ENCODE measurements at places on chromosomes 3 and 15.

DNA sequence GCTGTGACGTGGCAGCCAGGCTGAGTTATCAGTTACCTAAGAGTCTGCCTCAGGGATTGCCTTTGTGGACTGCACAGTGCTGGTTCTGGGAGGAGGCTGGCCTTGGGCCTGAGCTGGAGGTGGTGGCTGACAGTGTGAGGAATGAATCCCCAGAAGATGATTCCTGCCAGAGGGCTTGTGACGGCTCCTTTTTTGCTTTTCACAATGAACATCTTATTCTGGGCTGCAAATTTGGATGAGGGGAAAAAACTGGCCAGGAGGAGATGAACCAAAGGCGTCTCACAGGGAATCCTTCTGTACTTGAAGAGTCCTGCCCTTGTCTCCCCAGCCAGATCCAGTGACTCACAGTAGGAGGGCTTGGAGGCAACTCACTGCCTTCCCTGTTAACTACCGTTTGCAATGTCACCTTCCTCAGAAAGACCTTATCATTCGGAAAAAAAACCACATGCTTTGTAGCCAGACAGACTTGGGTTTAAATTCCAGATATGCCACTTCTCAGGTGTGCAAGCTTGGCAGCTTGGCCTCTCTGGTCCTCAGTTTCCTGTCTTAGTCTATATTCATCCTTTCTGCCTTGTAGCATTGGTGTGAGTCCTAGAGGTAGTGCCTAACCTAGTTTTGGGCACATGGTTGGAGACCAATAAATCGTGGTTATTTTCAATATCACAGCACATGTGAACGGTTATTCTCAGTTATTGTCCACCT, 19.1 kb downstream of the ST6GAL1 start:
- DNase-seq: no peak

DNA sequence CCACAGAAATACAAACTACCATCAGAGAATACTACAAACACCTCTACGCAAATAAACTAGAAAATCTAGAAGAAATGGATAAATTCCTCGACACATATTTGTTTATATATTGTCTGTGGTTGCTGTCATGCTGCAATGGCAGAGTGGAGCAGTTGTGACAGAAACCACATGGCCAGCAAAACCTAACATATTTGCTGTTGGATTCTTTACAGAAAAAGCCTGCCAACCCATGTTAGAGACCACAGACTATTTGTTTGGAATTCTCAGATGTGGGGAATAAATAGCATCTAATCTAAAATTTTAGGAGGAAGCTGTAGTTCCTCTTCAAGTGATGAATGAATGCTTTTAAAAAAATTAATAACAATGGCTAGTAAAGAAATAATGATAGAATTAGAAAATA, 341.6 kb upstream of the AZI2 start:
- DNase-seq: no peak

- no peak for DNase-seq
Measured at GRCh38 chr3:153658136-153658535, 463.1 kb upstream of the ARHGEF26 start.

GRCh38 chr3:10599444-10599843, 94.1 kb upstream of the ATP2B2 start:
- no peak for DNase-seq

- no peak for DNase-seq
Measured at GRCh38 chr3:128107834-128108233, 15.8 kb downstream of the RUVBL1 start.

DNA sequence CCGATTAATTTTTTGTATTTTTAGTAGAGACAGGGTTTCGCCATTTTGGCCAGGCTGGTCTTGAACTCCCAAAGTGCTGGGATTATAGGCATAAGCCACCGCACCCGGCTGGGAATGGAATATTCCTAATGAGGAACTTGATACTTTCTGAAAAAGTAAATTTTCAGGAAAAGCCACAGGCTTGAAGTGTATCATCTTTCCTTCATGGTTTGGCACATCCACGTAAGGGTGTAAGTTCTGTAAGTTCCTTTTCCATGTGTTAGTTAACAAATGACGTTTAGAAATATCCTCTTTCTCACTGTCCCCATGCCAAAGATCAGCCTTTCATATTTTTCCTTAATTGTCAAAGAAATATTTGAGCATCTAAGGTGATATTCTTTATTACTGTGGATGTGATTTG, 24.9 kb downstream of the TMEM45A start:
- no peak for DNase-seq

DNA sequence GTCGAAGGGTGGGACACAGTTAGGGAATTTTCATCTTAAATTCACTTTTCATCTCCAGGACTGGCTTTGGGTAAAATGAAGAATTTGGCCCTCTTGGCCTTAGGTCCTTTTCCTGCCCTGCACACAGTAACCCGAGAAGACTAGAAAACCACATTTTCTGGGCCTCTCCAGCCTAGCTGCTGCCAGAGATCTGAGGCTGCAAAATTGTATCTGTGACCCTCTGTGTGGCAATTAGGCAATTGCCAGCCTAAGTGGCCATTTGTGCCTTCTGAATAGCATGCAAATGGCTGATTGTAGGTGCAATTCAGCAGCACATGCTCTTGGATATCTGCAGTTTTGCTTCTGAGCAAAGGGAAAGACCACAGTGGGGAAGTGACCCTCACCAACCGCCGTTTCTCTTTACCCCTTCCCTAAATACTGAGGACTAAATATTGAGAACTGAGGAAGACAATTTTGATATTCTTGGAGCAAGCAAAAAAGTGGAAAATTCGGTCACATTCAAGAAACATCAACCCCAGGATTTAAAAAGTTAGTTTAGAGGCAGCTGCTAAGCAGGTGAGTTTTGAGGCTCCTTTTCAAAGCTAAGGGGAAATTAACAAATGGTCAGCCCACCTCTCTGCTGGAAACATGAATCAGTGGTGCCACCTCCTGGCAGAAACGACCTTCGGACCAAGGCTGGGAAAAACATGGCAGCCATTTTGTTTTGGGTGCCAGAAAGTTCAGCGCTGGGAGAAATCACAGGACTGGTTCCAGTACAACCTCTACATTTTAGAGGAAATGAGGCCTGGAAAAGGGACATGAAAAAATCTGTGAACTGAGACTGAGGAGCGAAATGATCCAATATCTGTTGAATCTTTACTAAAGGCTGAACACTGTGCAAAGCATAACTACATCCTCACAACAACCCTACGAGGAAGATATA, 56.6 kb upstream of the PRTG start:
- DNase-seq: no peak

DNA sequence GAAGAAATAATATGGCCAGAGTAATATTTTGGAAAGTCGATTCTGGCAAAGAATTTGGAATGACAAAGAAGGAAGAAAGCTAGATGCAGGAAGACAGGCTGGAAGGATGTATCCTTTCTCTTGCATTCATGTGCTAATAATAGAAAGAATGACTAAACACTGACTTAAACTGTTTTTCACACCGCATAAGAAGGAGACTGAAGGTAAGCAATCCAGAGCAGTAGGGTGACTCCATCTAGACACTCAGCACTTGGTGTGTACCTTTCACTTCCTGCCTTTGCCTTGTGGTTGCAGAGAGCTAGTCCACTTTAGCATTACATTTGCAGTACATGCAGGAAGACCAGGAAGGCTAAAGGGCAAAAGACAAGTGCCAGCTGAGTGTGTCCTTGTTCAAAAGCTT, 234.6 kb downstream of the RBMS3 start:
- no peak for DNase-seq

DNA sequence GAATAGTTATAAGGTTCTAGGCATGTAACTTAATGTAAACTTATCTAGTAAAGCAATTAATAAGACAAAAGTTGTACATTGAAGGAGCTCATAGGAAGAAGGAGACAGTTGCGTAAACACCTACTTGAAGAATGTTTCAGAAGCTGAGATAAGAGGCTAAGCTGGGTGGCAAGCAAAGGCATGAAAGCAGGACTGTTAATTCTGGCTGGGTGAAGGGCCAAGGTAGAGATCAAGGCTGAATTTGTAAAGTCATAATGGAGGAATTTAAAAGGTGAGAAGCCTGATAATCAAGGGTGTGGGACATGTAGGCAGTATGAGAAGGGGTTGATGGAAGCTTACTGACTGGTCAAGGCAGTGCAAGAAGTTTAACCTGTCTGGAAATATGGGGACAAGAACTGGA, 80.4 kb upstream of the TGFBR2 start:
- no peak for DNase-seq

DNA sequence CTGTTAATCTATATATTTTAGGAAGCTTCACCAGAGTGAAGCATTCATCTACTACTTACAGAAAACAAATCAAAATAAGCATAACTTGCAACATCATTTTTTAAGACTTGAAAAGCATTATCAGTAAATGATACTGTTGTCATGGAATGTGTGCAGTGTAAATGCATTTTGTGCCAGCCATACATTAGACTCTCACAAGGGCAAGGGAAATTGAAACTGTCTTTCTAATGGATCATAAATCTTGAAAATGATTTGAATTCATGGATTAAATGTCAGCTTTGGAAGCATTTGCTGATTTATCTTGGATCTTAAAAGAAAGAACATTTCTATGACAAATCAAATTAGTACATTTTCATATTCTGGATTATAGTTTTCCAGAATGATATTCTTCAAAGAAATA, 338.3 kb upstream of the SGO1 start:
- no peak for DNase-seq

DNA sequence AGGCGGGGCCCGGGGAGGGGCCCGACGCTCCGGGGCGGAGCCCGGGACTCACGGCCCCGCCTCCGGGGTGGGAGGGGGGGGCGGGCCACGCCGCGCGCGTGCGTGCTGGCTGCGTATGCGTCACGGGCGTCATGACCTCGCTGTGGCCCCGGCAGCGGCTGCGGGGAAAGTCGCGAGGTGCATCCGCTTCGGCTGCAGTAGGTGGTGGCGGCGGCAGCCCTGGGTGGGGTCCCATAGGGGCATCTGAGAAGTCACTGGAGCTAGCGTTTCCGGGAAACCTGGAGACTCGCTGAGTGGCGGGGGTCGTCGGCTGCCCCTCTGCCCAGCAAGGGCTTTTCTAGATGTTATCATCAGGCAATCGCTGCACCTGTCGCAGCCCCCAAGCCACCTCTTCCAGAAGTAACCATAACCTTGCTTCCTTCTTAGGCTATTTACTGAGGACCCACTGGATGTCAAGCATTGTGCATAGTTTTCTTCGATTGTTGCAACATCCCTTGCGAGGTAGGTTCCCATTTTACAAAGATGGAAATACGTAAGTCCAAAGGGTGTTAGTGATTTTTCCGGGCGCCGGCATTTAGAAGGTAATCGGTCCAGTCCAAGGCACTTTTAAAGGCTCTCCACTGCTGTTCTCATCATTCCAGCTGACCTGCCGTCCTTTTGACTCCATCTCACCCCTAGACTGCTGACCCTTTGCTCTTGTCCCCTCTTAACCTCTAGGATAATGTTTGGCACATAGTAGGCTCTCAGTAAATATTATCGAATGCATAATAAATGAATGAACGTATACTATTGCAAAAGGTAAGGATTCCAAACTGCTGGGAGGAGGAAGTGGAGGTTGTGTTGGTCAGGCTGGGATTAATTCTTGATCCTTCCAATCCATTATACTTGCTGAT, at the start of gene GDPGP1:
TSS of gene GDPGP1 (plus strand) at position 114 of the 893 bp plus-strand sequence. CDS start 6,700 bp downstream, outside the sequence.
- no peak for DNase-seq

DNA sequence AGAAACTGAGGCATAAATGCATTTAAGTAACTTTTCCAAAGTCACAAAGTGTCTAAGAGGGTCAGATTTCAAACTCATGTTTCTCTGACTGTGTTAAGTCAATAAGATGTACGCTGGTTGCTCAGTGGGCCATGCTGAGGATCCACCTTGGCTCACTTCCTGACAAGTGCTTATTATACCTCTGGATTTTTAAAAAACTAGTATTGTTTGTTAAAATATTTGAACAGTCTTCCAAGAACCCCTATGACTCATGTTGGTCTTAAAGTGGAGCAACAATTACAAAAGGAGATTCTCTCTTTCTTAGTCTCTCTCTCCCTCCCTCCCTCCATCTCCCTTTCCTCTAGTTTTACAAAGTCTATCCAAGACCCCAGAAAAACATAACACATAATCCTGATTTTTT, 1050.2 kb downstream of the AGBL1 start:
- DNase-seq: no peak

- DNase-seq: no peak
Measured at GRCh38 chr3:42631620-42632019, 21.9 kb upstream of the ZBTB47 start.

GRCh38 chr3:49998326-49998725, 58.4 kb downstream of the RBM6 start:
- DNase-seq: no peak

- DNase-seq: no peak
Measured at GRCh38 chr3:157931517-157931916, 174.7 kb downstream of the SHOX2 start.

GRCh38 chr3:79846148-79846933, 78.5 kb upstream of the ROBO1 start:
- DNase-seq: no peak

GRCh38 chr3:45211466-45212094, 14.5 kb downstream of the TMEM158 start:
- no peak for DNase-seq

DNA sequence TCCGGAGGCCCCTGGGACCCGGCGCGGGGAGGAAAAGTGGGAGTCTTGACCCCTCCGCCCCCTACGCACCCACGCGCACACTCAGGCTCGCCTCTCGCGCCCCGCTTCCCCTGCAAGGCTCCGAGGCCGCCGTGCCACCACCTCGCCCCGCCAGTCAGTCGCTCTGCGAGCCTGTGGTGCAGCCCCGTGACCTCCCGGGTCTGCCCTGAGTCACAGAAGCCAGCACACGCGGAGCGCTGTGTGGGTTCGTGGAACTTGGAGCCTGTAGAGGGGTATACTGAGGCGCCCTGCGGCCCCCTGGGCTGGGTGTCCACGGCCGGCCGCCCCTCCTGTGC, 380 bp upstream of the ALS2CL start:
- DNase-seq: no peak

GRCh38 chr15:49901996-49902684, 216.9 kb downstream of the ATP8B4 start:
- no peak for DNase-seq

DNA sequence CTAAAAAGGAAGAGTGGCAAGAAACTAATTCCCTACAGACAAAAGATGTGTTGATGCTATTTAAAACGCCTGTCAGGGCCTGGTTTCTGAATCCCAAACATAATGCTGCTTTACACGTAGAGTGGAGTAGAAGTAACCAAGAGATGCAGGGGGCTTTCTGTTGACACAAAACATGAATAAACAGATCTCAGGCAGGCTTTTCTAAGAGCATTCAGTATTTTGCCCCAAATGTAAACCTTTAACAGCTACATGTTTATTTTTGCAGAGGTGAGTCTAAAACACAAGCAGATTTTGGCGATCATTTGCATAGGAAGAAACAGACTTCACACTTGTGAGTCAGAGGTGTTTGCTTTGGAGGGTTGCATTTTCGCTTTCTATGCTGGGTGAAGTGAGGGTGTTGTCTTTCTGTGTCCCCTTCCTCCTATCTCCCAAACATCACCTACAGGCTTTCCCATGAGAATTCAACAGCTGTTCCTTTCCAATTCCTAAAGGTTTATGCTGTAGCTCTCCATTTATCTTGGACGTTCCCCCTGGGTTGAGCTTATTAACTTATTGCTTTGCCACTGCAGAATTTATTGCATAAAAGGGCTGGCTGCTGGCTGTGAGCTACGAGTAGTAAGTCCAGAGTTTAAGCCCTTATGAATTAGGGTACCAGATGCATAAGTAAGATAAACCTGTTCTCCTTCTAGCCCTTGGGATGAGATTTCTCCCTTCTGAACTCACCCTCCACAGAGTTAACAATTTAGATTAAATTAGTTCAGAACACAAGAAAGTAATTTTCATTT, 156.7 kb downstream of the DIPK2A start:
- DNase-seq: no peak

Measured in SHP77 treated with DMSO at 0.1 percent for 48 hours (cell line).